ENCODE measurements at places on chromosomes 5 and 9.

DNA sequence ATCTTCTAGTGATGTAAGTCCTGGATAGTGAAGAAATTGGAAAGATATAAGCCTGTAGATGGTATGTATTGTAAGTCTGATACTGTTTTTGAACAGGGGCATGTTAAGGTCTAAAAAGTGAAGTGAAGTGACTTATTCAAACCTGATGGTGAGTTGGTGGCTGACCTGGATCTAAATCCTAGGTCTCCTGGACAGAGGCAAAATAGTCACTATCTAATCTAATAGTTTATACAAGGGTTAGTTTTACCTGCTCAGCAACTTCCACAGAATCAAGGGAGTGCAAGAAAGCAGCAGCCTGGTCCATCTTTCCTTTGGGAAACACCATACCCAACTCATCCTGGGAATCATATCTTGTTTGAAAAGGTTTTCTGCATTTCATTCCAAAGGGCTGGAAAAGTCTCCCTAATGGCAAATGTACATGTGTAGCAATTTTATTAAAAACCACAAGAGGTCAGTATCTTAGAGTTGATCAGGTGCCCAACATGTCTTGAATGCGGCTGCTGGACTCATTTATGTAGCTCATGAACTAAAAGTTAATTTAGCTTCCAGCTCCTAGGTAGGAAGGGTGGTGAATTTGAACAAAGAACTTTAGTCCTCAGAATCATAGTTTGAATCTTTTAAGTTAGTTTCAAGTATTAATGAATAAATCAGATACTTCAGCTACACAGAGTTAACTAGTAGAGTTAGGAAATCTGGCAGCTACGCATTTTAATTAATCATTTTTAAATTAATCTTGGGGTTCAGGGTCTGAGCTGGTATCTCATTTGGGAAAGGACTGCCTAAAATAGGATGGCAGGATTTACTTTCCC, 26.0 kb downstream of the SKP2 start:
- no peak for DNase-seq

DNA sequence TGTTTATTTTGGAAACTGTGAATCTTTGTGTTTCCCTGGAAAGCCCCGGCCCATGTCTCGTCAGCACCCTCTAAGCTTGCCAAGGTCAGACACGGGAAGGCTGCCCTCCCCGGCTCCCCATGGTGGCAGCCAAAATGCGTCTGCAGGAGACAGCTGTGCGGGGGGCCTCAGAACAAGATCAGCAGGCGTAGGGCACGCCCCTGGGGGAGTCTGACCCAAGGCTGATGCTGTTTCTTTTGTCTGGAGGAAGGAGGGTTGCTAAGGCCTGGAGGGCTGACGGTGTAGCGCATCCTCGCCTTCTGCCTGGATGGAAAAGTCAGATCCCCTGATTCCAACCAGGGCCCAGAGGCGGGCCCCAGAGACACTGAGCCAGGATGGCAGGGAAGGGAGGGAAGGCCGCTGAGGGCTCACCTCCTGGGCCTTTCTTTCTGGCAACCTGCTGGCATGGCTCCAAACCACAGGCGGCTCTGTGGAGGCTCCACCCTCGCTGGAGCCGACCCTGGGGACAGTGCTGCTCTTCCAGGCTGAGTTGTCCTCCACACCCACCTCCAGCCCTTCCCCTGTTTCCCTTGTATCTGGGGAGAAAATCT, 57.2 kb downstream of the OLFM1 start:
- no peak for DNase-seq

DNA sequence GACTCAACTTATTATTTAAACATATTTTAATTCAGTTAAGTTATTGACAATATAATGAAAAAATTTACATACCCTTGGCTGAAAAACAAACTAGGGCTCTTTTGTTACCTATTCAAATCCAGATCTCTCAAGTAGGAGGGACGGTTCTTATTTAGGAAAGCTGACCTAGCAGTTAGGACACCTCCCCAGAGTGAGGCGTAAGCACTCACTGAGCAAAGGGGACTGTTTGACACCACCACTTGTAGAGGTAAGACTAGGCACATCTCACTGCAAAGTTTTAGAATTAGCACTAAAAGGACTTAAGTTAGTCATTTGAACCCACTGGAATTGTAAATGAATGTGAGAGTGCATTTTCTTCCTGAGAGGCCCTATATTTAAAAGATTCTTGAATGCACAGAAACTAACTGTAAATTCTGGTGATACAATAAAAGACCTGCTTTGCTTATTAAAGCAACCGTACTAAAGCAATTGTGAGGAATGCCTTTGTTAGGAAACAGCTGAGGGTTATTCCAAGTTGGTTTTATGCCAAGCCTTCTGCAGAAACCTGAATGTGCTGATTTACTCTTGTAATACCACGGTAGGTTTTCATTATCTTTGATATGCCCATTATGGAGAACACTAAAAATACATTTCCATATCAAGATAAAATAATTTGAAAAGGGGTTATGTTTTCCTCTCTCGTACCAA, 16.2 kb downstream of the HACD4 start:
- no peak for DNase-seq

GRCh38 chr5:93163010-93163663, 417.9 kb downstream of the NR2F1-AS1 start:
- DNase-seq, result no peak

DNA sequence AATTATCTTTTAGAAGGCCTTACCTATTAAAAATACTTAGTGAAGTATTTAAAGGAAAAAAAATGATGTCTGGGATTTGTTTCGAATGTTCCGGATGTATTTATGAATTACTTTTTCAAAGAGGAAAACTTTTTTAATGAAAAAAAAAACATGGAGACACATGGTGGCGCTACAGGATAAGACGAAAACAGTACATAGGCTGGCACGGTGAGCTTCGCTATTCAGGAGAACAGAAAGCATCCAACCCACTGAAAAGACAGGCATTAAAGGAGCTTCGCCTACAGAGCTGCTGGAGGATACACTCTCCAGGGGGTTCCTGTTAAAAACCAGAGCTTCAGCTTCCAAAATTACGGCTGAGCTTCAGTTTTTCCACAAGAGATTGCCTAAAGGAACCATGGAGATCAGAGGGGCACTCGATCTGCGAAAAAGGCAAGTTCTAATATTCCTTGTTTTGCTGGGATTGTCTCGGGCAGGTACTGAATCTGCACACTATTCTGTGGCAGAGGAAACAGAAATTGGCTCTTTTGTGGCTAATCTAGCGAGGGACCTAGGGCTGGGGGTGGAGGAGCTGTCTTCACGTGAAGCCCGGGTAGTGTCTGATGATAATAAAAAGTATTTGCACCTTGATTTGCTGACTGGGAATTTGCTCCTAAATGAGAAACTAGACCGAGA, at the start of gene PCDHB14:
Gene PCDHB14, plus strand, starts transcription at position 232 of the 672 bp plus-strand sequence. Its CDS starts 163 bp downstream, at position 395.
- no peak for DNase-seq

Data from activated naive CD4-positive, alpha-beta T cell (primary cell).